Activated T-cell treated with anti-CD3 and anti-CD28 coated beads, Interleukin-2, amount 50 U/mL, for 1 hour (primary cell): ENCODE measurements at places on chromosomes 3 and 15.
A peak's percentile ranks its signal among the peaks of the same experiment; 100 is the strongest.

DNA sequence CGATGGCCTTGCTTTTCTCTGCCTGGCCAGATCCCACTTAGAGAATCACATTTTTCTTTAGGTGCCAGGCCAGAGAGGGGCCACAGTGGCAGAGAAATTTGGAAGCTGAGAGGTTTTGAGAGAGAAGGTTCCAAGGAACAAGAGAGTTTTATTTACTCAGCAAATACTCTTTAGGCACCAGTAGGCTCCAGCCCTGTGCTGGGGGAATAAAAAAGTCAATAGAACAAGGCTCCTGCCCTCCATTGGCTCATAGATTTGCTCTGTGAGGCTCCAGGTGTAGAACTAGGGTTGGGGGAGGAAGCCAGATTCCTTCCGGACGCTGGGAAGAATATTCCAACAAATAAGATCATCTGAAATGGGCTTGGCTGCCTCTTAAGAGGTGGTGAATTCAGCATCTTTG is 59.9 kb downstream of the ST8SIA2 start:
- DNase-seq = no peak

DNA sequence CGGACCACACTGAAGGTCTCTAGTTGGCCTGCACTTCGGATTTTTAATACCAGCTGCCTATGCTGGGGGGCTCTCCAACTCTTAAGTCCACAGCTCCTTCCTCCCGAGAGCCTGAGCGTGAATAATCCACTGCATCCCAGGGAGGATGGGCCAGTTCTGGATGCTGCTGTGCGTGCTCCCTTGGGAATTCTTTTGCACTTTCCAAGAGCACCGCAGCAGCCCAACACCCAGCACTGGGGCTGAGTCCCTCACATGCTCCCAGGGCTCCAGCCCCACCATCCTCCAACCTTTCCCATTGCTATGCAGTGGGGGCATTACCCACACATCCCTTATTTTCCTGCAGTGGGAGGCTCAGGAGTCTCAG is 136.4 kb upstream of the IQSEC1 start:
- no peak for DNase-seq

DNA sequence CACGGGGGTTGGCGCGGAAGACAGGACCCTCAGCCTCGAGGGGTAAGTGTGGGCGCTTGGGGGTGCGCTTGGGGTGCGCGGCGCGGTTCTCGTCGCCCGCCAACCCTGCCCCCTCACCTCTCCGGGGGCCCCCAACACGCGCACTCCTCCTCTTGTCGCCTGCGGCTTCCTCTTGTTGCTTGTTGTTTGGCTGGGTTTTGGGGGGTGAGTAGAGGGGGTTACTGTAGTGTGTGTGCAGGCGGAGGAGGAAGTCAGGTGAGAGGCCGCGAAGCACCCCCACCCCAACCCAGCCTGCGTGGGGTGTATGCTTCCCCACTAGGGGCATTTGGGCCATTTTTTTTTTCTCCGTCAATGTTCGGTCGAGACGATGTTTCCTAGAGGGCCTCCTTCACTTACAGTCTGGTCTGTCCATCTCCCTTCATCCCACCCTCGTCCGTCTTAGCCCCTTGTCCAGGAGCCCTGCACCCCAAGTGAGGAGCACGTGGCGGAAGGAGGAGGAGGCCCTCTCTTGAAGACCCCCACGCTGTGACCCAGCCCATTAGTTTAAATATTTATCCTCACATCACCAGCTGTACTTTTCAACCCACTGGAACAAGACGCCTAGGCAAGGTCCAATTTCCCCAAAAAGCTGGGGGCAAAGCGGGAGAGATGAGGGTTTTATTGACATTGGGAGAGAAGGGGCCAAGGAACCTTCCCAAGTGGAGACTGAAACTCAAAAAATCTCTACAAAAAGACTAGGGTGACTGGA is 20.4 kb upstream of the SATB1 start:
- peak; percentile 79 for DNase-seq

- no peak for DNase-seq
These were observed 54.8 kb downstream of the MEGF11 start for GRCh38 chr15:66198757-66199156.

DNA sequence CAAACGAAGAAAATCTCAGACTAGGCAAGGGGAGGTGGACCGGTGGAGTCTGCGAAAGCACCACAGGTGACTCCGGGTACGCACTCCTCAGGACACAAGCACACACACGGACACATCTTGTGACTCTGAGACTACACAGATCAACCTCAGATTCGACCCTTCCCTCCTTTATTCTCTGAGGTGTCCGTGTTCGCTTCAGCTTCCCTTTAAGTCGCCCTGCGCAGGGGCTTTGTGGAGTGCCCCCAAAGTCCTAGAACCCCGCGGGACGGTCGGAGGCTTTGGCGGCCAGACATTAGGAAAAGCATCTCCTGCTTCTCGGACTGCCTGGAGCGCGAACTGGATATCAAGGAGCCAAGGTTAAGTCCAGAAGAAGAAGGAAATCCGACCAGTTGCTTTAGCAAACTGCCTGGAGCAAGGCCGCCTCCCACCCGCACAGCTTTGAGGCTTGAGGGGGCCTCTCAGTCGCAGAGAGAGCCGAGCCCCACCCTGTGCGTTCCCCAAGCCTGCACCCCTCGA is 730 bp downstream of the DGKG start:
- DNase-seq = no peak

DNA sequence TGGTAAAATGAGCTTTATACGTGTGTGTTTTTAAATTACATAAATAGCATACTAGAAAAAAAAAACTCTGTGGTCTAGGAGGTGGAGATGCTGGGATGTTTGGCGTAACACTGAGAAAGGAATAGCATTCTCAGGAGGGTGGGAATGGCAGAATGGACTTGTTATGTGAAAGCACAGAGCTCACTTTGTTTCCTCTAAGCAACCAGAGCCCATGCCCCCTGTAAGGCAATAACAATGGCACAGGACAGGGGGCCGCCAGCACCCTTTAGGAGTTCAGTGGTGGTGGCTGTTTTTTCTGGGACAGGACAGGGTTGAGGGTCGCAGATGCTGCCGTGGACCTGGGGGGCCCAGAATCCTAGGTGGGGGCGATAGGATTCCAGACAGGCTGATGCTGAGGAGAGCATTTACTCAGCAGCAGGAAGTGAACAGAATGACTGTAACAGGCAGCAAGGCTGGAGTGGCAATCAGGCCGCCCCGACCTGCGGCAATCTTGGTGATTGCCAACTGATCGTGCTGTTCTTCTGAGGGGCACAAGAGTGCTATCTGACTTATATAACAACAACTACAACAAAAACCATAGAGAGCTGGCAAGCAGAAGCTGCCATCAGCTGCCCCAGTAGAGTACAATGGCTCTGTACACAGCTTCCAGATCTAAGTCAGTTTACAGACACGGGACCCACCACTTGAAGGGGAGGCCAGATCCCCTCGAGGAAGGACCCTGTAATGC is 160.4 kb downstream of the UACA start:
- DNase-seq = no peak

DNA sequence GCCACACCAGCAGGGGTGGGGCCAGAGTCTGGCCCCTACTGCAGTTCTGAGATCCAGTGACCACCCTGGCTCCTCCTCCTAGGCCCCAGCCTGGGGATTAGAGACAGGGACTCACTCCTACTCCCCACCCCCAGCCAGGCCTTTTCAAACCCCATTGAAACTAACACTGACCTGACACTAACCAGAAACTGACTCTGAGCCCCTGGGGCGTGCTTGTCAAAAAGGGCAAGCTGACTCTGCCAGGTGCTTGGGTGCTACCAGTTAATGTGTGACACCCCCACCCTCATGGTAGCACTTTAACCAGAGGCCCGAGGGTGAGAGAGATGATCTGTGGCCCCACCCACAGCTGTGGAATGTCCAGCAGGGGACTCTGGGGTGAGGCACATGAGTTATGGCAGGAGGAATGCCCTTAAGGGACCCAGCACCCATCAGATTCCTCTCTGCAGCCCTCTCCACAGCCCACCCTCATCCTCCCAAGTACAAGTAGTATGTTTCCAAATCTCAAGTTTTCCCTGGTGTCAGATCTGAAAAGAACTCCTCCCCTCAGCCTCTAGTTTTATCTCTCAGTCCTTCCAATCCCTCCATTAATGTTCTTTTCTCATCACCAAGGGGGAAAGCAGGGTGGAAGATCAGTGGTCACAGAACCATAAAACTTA is 1.4 kb downstream of the PTH1R start:
- DNase-seq = no peak

DNA sequence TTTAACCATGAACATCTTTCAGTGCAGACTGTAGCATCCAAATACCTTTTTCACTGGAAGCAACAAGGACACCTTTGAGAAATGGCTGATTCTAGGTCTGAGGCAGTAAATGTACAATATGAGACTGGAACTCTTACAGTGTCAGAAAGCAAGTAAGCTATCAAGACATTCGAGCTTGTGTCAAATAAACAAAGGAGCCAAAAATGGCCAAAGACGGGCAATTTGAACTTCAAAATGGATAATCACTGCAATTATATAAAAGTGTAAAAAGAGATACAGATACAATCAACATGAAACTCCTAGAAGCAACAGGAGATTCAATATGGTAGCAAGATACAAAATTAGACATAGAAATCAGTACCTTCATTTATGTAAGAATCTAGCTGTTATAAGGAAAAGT is 138.5 kb upstream of the CCDC54 start:
- DNase-seq = no peak

- no peak for DNase-seq
These were observed 47.9 kb upstream of the TRAK1 start for GRCh38 chr3:42043099-42043813.

- no peak for DNase-seq
These were observed 16.1 kb downstream of the BDH1 start for GRCh38 chr3:197539651-197540051.

DNA sequence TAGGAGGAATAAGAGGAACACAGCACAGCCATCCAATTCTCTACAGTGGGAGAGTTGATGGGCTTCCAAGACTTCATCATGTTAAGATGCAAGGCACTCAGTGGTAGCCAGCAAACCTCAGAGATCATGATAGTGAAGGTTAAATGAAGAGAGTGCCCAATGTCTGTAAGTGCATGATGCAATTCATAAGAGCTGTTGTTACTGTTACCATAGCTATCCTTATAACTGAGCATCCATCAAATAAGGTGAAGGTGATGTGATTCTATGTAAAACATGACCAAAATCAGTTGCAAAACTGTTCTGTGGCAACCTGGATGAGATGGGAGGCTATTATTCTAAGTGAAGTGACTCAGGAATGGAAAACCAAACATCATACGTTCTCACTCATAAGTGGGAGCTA is 289.7 kb downstream of the MAGI1 start:
- DNase-seq = no peak

- DNase-seq = no peak
These were observed 799 bp upstream of the C2CD4B start for GRCh38 chr15:62165793-62166375.

- no peak for DNase-seq
These were observed 209.5 kb downstream of the PLOD2 start for GRCh38 chr3:145951441-145951840.

DNA sequence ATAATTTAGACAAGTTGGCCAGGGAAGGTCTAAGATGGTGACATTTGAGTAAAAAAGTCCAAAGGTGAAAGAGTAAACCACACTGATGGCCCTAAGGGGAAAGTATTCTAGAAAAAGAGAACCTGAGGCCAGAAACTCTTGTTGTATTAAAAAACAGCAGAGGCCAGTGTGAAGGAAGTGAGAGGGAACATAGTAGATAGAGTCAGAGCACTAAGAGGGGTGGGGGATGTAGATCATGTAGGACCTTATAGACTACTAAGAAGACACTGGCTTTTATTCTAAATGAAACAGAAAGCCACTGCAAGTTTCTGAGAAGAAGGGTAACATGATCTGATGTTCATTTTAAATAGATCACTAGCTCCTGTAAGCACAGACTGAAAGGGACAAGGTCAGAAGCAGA is 14.5 kb downstream of the POLQ start:
- no peak for DNase-seq
